Liver (tissue), 10 donors: ENCODE measurements at places on chromosomes 12 and 14.
A peak's percentile ranks its signal among the peaks of the same experiment; 100 is the strongest.

DNA sequence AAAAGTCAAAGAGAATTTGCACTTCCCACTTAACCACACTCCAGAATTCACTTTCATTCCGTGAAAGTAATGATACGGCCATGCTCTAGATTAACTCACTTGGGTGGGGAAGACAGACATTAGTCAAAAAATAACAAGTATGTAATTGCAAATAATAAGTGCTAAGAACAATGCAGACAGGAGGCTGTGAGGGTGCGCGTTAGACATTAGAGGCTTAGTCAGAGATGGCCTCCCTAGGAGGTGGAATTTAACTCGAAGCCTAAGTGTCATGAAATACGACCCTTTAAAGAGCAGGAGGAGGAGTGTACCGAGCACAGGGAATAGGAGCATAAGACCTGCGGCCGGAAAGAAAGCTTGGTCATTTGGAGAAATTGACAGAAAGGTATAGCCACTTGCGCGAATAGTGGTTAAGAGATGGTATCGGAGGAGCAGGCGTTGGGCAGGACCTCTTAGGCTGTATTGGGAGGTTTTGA is 628 bp downstream of the SNRPF start:
- DNase-seq = no peak

DNA sequence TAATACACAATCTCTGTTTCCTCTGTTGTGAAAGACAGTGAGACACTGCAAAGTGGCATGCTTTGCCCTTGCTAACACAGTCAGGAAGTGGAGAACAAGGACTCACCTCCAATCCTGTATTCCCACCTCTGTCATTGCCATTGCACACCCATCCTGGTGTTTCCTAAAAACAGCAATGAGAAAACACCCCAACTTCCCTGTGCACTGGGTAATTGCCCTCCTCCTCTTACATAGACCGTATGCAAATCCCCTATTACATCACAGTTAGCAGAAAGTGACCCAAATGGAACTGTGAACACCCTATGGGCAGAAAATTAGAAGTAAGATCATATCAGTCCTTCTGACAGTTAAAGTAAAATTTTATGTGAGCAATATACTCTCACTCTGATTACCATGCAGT is 355.5 kb downstream of the BCL11B start:
- no peak for DNase-seq

DNA sequence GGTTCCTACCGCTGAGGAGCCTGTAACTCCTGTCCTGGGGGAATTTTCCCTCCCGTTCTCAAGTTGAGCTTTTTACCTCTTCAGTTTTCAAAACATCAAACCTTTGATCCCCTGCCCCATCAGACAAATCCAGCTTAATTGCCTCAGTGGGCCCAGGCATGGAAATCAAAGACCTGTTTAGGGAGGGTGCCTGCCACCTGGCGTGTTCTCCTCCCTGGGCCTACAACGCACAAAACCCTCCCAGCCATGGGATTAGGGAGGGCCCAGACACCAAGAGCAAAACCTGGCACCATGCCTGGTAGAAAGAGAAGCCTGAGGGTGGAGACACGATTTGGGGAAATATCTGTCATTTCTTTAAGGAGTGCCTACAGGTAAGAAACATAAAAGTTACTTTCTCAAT is 672.9 kb downstream of the BCL11B start:
- DNase-seq = no peak

- no peak for DNase-seq
Measured at GRCh38 chr14:70642303-70643235, 853 bp downstream of the TTC9 start.

GRCh38 chr14:101796016-101796415 is 34.5 kb downstream of the PPP2R5C start:
- no peak for DNase-seq

GRCh38 chr14:99603471-99604277 is at the start of gene CCDC85C:
Gene CCDC85C (minus strand): TSS chr14:99604207. CDS start chr14:99603959, 248 bp downstream.
- no peak for DNase-seq

DNA sequence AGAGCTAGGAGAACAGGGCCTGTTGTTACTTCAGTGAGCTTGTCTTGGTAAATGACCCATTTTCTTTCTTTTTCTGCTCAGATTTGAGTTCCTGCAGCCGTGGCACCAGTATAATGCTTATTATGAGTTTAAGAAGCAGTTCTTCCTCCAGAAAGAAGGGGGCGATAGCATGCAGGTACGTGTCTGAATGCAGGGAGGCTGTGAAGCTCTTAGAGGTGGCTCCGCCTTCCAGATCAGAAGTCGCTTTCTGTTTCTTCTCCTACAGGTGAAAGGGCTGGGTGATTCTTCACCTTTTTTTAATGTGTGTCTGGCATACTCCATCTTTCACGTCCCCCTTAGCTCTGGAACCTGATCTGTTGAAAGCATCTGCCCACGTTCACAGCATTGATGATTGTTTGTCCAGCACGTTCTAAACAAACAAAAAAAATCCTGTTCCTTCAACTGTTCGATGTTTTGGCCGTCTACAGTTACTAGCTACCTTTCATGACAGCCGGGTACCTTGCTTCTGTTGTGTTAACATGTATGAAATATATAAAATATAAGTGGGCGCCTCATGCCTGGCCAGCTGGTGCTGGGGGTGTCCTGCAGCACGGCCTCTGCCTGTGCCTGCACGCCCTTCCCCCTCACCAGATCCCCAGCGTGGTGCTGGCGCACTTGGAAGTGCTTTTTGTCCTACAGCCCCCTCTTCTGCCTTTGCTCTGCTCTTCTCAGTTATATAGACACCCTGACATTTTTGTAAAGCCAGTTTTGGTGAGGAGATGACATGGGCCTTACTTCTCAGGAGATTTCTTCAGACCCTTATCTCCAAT is 44.6 kb downstream of the SFSWAP start:
- DNase-seq = no peak

GRCh38 chr12:103908877-103909276 is 21.3 kb upstream of the HSP90B1 start:
- DNase-seq = no peak

- DNase-seq = no peak
Measured at GRCh38 chr12:28925719-28926376, 223.2 kb upstream of the FAR2 start.

DNA sequence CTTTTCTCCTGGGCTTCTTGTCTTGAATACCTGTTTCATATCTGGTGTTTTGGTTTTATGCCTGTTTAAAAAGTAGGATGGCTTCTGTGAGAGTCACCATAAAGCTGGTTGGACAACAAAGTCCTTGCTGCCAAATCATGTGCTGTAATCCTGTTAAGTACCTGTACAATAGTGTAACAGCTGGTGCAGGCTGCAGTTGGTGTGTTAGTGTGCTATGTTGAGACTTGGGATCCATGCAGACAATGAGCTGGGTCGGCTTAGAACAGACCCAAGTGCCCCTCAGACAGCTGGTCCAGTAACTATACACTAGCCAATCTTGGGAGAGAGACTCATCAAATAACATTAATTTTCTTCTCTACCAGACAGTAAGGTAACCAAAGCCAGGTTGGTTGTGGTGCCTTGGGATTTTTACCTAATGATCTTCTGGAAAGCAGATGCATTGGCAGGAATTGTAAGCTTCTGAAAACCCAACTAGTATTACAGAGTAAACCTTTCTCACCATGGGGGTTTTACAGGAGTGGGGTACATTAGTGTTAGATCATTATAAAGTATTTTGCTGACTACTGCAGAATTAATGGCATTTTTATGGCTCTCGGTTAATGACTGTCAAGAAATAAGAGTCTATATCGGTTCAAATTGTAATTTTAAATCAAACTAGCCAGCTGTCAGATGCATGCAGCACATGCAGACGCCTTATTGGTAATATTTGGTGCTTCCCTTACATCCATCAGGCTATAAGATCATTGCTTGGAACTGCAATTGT is 231.2 kb downstream of the PDZRN4 start:
- DNase-seq = no peak

DNA sequence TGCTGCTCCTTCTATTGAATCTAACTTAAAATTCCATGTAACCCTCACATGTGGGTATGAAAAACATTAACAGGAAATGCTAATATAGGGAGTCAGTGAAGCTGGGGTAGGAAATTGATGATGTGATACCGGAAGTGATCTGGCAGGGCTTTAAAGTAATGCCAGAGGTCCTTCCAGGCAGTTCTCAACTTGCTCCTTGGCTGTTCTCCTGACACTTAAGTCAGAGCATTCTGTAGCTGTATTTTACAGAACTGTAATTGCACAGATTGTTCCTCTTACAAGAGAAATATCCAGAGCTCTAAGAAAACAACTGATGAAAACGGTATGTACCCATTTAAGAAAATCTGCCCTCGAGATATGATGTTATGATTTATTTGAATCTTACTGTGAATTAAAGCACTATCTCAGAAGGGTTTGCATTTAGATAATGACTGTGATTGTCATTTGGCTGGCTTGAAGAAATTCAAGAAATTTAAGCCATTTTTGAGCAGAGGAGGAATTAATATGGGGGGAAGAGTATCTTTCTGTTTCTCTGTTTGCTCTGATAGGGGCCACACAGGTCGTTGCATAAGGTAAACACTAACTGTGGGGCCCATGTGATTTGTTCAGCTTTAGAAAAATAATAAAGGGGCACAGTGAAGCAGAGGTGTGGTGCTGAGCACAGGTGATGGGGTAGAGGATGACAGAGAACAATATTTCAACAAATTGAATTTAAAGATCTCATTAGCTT is 88.4 kb downstream of the BBS10 start:
- DNase-seq = no peak

GRCh38 chr14:97538749-97539410 is 741.7 kb downstream of the VRK1 start:
- DNase-seq = no peak

DNA sequence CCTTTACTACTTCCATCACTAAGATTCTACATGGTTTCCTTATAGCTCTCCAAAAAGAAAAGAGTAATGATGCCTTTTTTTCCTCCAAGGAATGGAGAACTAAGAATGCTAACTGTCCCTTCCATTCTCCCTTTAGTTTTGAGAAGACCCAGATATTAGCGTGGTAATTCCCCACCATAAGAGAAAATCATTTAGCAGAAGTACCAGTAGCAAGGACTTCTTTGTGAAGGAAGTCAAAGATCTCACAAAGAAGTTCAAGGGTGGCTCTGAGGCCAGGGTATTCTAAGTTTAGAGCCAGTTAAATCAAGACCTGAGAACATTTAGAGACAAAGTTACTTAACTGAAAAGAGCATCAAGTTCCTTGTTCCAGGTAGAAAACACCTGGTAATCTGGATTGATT is 7.3 kb downstream of the USP15 start:
- no peak for DNase-seq

- no peak for DNase-seq
Measured at GRCh38 chr12:26658991-26659390, 174.0 kb downstream of the ITPR2 start.

GRCh38 chr12:62983594-62983993 is 48.6 kb upstream of the PPM1H start:
- no peak for DNase-seq

DNA sequence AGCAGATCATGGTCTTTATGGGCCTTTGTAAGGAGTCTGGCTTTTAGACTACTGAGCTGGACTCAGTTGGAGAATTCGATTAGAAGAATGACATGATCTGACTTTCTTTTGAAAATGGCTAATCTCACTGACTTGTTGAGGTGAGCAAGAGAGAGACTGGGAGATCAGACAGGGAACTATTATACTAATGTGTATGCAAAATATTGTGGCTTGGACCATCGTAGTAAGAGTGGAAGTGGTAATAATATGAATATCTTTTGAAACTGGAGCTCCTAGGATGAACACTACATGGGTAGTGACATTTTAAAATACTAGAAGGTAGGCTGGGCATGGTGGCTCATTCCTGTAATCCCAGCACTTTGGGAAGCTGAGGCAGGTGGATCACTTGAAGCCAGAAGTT is 56.2 kb upstream of the CCT2 start:
- DNase-seq = no peak

GRCh38 chr12:131687346-131688125 is 23.4 kb upstream of the SFSWAP start:
- DNase-seq = no peak

DNA sequence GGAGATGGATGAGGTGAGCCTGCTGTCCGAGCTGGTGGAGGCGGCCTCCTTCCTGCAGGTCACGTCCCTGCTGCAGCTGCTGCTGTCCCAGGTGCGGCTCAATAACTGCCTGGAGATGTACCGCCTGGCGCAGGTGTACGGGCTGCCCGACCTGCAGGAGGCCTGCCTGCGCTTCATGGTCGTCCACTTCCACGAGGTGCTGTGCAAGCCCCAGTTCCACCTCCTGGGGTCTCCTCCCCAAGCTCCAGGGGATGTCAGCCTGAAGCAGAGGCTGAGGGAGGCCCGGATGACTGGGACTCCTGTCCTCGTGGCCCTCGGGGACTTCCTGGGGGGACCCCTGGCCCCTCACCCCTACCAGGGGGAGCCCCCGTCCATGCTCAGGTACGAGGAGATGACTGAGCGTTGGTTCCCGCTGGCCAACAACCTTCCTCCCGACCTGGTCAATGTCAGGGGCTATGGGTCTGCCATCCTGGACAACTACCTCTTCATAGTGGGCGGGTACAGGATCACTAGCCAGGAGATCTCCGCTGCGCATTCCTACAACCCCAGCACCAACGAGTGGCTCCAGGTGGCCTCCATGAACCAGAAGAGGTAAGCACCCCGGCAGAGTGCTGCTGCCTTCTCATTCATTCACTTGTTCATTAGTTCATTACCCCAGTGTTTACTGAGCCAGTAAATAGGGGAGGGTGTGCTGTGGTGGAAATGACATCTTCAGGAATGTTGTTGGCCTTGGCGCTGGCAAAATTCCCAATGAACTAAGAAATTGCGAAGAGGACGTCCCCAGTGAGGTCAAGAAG is 774 bp upstream of the MANSC4 start:
- DNase-seq = peak; percentile 34

DNA sequence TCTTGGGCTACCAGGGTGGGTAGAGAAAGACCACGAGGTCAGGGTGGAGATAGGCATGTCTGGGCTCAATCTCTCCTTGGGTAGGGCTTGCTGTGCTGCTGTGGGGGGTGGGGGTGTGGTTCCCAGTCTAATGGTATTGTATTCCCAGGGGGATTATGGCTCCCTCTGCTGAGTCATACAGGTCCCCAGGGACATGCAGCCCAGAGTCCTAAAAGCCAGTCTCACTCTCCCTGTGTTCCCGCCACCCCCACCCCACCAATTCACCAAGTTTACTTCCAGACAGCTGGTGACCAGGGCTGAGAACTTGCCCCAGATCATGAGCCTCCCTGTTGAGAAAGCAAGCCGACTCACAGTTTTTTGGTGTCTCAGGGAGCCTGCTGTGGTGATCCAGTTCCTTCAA is 367.6 kb downstream of the C12orf75 start:
- no peak for DNase-seq

GRCh38 chr14:101442451-101442850 is 118.8 kb upstream of the DIO3 start:
- no peak for DNase-seq

DNA sequence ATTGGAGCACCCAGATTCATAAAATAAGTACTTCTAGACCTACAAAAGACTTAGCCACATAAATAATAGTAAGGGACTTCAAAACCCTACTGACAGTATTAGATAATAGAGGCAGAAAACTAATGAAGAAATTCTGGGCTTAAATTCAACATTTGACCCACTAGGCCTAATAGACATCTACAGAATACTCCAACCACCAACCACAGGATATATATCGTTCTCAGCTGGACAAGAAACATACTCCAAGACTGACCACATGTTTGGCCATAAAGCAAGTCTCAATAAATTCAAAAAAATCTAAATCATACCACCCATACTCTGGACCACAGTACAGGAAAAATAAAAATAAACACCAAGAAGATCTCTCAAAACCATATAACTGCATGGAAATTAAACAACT is 113.8 kb upstream of the CCDC175 start:
- DNase-seq = no peak

GRCh38 chr12:2429032-2429431 is 365.7 kb upstream of the FKBP4 start:
- no peak for DNase-seq

GRCh38 chr12:25924491-25925001 is 33.9 kb upstream of the RASSF8 start:
- no peak for DNase-seq

- DNase-seq = no peak
Measured at GRCh38 chr12:131065279-131065678, 111.6 kb downstream of the ADGRD1 start.
